ENCODE measurements at places on chromosomes 11 and 22.

GRCh38 chr11:73245461-73245860, 26.7 kb upstream of the P2RY6 start:
- no peak for DNase-seq

GRCh38 chr22:17233348-17234043, 14.3 kb upstream of the ADA2 start:
- DNase-seq: no peak

GRCh38 chr22:32760815-32761214, 40.7 kb upstream of the TIMP3 start:
- DNase-seq: no peak

DNA sequence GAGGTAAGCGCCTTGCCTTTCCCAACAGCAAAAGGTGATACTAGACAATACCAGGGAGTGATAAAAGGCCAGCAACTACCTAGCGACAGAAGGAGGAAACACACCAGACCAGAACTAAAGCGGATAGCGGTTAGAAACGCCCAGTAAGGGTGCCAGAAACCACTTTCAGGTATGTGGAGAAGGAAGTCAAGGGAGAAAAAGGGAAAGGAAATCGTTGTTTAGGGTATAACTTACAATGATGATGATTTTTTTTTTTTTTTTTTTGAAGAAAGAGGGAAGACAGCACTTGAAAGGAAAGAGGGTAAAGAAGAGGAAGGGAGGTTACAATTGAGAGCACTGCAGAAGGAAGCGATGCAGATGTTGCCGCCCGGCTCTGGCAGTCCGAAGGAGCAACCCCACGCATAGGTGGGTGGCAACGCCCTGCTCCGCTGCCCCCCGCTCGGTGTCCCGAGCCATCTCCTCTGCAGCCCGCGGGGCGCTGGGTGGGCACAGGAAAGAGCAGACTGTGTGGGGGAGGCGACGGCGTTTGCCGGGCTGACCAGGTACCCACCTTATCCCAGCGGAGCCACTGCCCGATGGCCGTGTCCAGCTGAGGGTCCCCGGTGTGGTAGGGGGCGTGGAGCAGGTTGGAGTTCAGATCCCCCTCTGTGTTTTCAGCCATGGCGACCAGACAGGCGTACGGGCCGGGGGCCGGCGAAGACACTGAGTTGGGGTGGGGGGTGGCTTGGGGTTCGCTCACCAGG, 561 bp downstream of the PGM2L1 start:
- DNase-seq: peak; percentile 60

- DNase-seq: no peak
Observed at GRCh38 chr22:32596471-32596870, 121.9 kb downstream of the FBXO7 start.

- no peak for DNase-seq
Observed at GRCh38 chr22:43526117-43526655, 114.4 kb downstream of the MPPED1 start.

DNA sequence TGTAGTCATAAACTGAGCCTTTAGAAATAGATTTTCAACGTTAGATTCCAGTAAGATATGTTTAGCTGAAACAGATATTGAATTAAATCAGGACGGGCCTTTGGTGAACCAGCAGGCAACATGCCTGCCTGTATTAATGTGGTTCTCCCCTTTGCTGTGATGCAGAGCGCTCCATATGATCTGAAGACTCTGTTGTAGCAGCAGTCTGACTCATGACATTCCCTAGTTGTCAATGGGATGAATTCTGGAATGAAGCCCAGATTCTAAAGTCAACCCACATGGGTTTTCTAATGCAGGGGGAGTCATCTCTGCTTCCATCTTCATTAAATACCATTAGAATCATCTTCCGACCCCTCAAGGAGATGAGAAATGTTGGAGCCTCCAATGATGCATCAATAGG, 864.5 kb downstream of the NTM start:
- no peak for DNase-seq

- DNase-seq: peak; percentile 23
Observed at GRCh38 chr11:66479394-66480116, 679 bp upstream of the DPP3 start.

GRCh38 chr22:20096574-20097420, 16.8 kb downstream of the DGCR8 start:
- DNase-seq: no peak

DNA sequence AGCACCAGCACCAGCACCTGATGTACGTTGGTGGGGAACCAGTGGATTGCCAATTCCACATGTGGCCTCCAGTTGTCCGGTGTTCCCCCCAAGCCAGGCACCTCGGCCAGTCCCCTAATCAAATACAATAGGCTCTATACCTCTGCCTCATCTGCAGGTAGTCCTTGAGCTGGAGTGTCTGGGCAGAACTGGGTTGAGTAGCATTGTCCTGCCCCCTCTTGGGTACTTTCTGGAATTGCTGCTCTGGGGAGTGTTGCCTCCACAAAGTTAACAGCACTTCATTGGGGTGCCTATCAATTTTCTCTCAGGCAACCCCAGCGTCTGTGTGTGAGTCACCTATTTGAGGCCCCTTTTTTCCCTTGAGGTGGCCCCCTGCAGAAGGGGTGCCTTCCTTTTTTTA, 413.0 kb upstream of the LARGE1 start:
- no peak for DNase-seq

GRCh38 chr11:2466869-2467694, 22.3 kb downstream of the KCNQ1 start:
- no peak for DNase-seq

DNA sequence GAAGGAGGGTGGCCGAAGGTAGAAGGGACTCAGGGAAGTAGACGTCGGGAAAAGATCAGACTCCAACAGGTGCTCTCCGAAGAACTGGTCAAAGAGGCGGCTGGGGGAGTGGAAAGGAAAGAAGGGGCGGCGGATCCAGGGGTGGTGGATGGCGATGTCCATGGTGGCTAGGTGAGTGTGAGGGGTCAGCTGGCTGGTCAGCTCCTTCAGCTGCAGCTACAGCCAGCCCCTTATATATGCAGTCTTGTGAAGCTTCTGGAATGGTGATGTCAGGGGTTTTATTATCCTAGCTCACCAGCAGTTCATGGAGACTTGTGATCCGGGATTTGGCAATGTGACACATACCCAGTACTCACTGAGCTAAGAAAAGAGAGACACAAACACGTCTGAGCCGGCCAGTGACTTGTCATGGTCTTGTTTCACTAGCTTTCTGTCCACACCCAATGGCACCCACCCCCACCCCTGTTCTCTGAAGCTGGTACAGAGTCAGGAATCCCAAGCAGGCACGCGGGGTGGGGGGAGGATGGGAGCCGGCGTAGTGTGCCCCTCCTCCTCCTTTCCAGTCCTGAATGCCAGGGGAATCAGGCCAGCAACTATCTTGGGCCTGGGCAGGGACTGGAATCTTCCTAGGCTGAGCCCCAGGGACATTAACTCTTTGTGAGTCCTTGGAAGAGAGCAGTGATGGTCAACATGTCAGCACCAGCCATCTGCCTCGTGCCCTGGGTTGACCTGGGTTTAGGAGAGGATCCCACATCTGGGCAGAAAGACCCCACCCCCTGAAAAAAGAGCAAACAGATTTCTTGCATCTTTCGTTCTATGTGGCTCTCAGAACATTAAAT, at the start of gene CRYAB:
Gene CRYAB, minus strand, starts transcription at position 208 of the 839 bp plus-strand sequence. Its CDS starts 46 bp downstream, at position 162.
- DNase-seq: peak; percentile 45

- no peak for DNase-seq
Observed at GRCh38 chr22:29821291-29822016, 16.6 kb downstream of the ASCC2 start.

DNA sequence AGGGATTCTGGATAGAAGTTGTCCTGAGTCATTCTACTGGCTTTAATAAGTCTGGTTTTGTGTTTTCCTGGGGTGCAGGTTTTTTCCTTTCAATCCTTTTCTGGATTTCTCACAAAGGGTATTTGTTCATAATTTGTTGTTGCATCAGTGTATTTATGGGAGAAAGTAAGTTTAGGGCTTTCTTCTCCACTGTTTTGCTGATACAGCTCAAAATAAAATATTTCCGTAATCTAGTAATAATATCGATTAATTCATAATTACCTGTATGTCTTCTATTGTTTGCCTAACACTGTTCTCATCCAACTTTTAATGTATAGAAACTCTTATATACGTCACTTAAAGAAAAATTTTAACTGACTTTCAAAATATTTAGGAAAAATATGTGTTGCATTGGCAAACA, 728.2 kb downstream of the LUZP2 start:
- DNase-seq: no peak

- no peak for DNase-seq
Observed at GRCh38 chr11:10664496-10664895, 29.1 kb downstream of the IRAG1 start.

DNA sequence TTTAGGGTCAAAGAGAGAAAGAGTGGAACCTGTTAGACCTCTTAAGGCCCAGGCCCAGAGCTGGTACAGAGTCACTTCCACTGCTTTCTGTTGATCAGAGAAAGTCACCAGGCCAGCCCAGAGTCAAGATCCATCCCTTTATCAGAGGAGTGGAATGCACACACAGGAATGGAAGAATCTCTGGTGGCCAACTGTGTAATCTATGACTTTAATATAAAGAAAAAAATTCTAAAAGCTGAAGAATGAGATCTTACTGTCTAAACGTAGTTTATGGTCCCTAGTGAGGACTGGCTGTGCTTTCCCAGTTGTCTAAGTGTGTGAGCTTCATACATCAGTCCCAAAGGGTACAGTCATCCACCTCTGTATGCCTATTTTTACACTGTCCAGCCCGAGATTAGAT, 51.0 kb downstream of the PPFIBP2 start:
- no peak for DNase-seq

DNA sequence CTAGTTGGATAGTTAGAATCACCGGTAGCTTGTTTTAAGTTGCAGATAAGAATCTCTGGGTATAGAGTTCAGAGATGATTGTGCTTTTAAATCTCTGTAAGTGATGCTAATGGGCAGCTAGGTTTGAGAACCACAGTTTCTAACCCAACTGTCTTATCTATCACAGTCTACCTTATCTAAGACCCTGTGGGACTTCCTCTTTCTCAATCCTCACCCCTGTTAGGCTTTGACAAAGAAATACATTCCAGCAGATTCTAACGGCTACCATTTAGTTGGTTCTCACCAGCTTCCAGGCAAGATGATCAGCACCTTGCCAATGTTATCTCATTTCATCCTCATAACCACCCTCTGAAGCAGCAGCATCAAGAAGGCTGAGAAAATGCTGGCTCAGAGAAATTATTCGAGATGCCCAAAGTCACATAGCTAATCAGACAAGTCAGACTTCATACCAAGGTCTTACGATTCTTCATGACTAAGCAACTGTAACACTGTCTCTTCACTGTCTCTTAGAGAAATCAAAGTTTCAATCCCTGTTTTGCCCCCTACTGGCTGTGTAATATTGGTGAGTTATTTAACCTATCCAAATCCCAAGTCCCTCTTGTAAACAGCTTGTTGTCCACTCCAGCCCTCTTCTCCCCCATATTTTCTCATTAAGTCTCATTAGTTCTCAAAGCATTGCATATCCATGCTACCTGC, 192.4 kb upstream of the API5 start:
- DNase-seq: no peak

- no peak for DNase-seq
Observed at GRCh38 chr11:77842441-77843121, 21.6 kb downstream of the AAMDC start.

- DNase-seq: no peak
Observed at GRCh38 chr11:35250192-35250591, 111.2 kb downstream of the CD44 start.

- DNase-seq: no peak
Observed at GRCh38 chr11:77035580-77035979, 1.4 kb downstream of the B3GNT6 start.

- DNase-seq: peak; percentile 90
Observed at GRCh38 chr11:46121301-46121723, at the start of gene PHF21A. Gene PHF21A, minus strand, starts transcription at chr11:46121454. Its CDS starts 37,235 bp downstream, at chr11:46084219.

DNA sequence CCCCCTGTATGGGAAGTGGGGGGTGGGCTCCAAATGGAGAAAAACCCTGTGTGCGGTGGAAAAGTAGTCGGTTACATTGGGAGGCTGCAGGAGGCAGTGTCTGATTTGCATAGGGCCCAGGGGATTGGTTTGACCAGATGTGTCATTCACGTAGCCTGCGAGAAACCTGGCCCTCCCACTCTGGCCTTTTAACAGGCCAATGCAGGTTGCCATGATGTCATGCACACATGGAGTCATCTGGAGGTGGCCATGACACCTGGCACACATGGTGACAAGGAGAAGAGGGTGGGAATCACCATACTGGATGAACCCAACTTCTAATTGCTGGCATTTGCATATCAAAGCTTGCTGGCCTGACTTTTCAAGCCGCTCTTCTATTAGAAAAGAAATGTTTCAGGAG, 50.6 kb downstream of the FAM181B start:
- DNase-seq: no peak

- DNase-seq: no peak
Observed at GRCh38 chr22:48881326-48881980, 946.2 kb downstream of the BRD1 start.

DNA sequence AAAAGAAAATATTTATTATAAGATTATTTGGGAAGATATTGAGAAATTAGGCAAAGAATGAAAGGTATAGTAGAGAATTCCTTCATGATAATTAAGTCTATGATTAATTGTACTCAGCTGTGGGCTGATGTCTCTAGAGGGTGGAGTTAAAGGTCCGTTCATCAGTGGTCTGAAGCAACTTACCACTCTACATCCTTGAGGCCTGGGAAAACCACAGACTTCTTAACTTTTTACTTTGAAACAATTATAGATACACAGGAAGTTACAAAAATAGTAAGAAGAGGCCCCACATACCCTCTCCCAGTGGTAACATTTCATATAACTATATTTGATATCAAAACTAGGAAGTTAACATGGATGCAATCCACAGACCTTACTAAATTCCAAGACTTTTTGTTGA, 167.0 kb upstream of the NECTIN1 start:
- DNase-seq: no peak

DNA sequence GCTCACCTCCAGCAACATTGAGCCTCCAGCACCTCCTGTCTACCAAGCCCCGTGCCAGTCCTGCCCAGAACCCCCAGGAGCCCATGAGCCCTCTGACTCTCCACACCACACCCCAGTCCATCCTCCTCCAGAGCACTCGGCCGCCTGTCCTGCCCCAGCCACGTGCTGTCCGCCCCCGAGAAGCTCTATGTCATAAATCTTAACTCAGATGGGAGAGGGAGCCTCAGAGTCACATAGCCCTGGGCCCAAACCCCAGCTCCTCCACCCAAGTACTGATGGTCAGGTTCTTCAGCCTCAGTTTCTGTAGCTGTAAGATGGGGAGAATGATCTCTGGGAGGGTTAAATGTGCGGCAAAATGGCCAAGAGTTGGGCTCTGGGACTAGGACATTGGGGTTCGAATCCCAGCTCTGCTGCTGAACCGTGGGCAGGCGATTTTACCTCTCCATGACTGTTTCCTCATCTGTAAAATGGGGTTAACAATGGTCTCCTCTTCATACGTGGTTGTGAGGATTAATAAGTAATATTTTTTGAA, 27.8 kb downstream of the CYTH4 start:
- DNase-seq: no peak

DNA sequence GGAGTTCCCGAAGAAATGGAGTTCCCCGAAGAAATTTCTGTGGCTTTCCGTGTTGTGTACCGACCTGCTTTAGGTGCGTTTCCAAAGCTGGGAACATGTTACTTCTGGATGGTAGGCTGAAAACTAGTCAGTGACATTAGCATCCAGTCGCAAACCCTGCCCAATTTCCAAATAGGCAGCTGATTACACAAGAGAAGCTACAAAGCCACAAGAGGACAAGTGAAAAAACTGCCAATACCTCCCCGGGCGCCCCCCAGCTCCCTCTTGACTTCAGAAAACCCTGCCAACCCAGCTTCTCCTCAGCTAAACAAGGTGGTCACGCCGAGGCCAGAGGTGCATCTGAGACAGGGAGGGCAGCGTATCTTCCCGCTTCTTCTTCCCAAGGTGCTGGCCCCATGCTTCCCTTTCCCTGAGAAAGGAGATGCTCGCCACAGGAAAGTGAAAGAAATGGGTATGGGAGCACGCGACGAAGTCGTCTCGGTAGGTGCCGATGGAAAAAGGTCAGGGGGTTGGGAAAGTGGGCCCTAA, 551 bp downstream of the AGBL2 start:
- DNase-seq: no peak

- DNase-seq: no peak
Observed at GRCh38 chr22:21943571-21944448, 8.8 kb downstream of the PPM1F start.

Measured in iPS-NIHi11 (cell line).